Osteoblast (primary cell): ENCODE measurements at places on chromosomes 1 and 21. TPM values are rescaled to one million over a fixed set of nuclear protein-coding genes. Genes with fewer than 3 reads are reported as not detected.

DNA sequence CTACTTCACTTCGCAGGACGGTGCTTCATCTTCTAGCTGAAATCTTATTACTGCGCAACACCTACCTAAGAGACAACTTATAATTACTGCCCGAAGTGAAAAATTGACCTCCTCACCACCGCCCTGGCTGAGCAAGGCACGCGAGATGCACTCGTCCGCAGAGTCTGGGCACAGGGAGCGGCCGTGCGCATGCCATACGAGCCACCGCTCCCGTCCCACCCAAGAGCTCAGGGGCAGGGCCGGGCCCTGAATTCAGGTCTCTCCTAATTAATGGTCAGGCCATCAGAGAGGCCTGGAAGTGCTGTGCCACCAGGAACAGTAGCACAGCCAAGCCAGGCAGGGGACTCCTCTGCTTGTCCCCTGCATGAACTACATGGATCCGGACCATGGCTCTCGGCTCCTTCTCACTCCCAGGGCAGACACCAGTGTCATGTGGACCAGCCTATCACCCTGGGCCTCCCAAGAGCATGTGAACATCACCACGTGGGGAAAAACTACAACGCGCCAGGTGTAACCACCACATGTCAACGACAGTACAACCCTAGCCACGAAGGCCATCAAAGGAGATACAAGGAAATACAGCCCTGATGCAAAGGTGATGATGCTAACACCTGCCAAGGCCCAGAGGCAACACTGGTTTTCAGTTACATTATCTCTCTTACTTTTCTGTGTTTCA lies 11.5 kb downstream of the RIPK4 start:
- H3K27me3 ChIP-seq = no peaks in the 10 kb centered on the region
- H3K27ac ChIP-seq = no peak overlapping the region
- no peak overlapping the region for H3K4me3 ChIP-seq
- H3K4me1 ChIP-seq = peaks cover 11% of the 10 kb centered on the region

DNA sequence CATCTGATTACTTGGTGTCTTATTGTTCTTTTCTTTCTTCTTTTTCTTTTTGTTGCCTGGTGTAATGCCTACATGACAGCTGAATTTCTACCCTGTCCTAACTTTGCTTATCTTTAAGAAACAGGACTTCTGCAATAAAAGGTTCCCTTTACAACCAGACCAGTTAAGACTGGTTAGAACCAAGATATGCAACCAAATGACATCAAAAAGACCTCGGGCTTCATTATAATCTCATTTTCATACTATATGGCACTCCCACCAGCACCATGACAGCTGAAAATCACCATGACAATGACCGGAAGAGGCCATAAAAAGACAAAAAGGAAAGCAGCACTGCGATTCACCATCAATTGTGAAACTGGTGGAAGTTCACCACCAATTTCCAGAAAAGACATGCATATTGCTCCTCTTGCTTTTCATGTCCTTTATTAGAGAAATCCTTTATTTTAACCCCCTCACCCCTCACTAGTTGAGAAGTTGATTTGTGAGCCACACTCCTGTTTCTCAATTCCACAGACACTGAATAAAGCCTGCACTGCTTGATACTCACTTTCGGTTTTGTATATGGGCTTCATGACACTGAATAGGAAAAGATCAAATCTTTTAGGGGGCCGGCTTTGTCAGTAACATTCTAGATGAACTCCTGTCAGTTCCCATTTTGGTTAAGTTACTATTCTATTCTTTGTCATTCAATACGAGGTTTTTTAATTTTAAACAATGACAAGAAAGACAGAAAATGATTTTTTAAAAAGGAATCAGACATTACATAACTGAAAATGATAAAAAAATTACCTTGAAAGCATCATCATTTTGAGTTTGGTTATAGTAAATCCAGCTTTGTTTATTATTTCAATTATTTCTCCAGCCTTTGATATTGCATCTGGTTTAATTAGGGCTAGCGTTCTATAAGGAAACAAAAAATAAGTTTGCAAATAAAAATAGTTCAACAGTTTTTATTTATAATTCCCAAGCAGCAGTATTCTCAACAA lies 58.1 kb downstream of the NME7 start:
- peaks cover 11% of the 10 kb centered on the region for H3K4me1 ChIP-seq
- no peaks in the 10 kb centered on the region for H3K27me3 ChIP-seq
- H3K36me3 ChIP-seq = no peaks in the 10 kb centered on the region
- DNase-seq = no peak
- no peak overlapping the region for H3K27ac ChIP-seq

- peak; percentile 96 for DNase-seq
- H3K4me3 ChIP-seq = peak overlapping the region; percentile 91
- H3K4me1 ChIP-seq = peaks cover 44% of the 10 kb centered on the region
- H3K27ac ChIP-seq = peak overlapping the region; percentile 82
Observed at GRCh38 chr1:198158735-198159589, 2.2 kb downstream of the NEK7 start.

DNA sequence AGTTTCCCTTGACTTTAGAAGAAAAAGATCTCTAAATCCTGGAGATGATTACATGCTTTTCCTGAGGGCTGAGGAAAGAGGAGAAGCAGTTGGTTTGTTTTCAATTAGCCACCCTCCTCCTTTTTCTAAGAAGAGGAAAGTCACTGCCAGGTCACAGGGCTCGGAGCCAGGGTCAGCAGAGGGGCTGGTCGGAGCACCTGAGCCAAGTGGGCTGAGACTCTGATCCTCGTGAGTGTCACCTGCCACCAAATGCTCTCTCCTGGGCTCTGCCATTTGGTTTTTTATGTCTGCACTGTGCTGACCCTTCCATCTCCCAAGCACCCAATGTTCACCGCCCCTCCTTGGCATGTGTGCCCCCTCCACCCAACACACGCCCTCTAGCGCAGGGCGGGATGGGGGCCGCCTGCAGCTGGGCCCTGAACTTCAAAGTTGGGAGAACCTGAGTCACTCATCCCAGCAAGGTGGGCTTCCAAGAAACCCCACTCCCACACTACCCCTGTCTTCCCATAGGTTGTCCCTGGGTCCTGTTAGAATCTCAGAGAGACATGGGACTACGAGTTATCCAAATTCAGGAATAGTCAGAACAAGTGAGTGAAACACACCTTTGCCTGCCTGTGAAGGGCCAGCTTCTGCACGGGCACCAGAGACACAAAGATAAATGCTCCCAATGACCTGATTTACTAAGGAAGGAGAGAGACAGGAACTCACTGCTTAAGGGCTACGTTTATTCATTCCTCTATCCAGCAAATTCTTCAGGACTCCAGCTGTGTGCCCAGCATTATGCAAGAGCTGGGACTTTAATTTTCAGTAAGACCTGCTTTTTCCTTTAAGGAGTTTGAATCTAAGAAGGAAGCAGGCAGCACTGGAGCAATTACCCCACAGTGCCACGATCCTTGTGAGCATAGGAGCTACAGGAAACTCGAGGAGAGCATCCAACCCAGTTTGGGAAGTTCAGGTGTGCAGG lies 127.5 kb downstream of the RHOU start:
- peaks cover 7% of the 10 kb centered on the region for H3K27me3 ChIP-seq
- DNase-seq = no peak
- H3K36me3 ChIP-seq = no peaks in the 10 kb centered on the region
- no peak overlapping the region for H3K4me3 ChIP-seq
- no peak overlapping the region for H3K27ac ChIP-seq
- peaks cover 8% of the 10 kb centered on the region for H3K4me1 ChIP-seq

DNA sequence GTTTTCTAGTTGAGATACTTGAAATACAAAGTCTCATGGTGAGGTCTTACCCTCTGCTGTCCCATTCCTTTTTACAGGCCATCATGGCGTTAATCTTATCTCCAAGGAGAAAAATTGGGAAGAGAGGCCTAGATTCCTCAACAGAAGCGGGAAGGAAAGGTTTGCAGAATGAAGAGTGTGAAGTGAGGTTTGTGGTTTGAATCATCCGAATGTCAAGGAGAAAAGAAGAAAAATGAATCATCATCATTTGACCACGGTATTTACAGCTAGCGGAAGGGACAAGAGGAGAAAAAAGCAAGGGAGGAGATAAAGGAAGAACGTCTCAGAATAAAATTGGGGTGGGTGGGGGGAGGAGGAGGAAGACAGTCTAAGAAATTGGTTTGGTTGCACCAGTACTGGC lies 935 bp upstream of the COG2 start:
- no peaks in the 10 kb centered on the region for H3K36me3 ChIP-seq
- H3K4me3 ChIP-seq = peak overlapping the region; percentile 98
- no peak overlapping the region for H3K27ac ChIP-seq
- peaks cover 15% of the 10 kb centered on the region for H3K27me3 ChIP-seq

The INKA2 gene
- 3.5 and 3.6 TPM in 2 replicates for total RNA-seq

DNA sequence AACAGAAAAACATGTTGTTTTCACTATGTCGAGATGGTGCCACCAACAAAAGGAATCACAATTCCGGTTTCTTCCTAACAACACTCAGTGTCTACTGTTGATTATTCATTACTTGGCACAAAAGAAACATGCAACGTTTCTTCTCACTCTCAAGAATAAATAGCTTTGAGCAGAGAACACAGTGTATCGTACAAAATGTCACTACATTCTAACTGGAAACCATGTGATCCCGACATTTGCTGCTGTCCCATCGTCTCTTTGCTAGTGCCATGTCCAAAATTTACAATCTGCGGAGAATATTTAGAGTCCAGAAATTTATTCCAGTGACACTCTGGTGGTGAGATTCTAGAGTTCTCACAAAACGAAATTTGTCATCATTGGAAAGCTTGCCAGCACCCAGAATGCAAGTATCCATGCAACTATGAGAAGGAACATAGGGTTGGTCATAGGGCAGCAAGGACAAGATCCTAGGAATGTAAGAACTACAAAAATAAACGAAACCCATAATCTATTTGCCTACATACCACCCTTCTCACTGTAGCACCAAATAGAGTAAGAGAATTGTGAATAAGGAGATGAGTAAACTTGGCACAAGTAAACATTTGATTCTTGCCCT lies 505.1 kb downstream of the LTN1 start:
- no peak overlapping the region for H3K4me3 ChIP-seq
- H3K27ac ChIP-seq = peak overlapping the region; percentile 43
- no peak for DNase-seq
- H3K27me3 ChIP-seq = no peaks in the 10 kb centered on the region
- peaks cover 39% of the 10 kb centered on the region for H3K4me1 ChIP-seq

The TMEM39B gene
- total RNA-seq = 4.7 and 5.6 TPM in 2 replicates

DNA sequence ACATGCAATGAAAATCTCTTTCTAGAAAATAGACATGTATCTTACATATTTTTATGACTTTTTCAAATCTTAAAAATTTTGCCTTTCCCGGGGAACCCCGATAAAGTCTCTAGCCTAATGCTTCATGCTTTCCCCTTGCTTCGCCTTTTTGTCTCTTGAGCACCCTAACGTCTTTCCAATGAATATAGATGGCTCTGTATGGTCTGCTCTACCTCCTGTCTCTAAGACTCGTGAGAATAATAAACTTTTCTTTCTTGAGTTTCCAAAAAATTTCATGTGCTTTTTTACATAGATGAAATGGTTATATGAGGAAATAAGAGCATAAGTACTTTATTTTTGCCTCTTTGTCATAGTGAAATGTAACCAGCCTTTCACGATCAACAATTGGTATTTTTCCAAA lies 202.6 kb downstream of the PDE4B start:
- no peaks in the 10 kb centered on the region for H3K27me3 ChIP-seq
- no peaks in the 10 kb centered on the region for H3K36me3 ChIP-seq
- DNase-seq = no peak
- H3K4me3 ChIP-seq = no peak overlapping the region
- no peak overlapping the region for H3K27ac ChIP-seq
- peaks cover 6% of the 10 kb centered on the region for H3K4me1 ChIP-seq

GRCh38 chr21:39397646-39398385 lies 47.8 kb downstream of the LCA5L start:
- H3K4me3 ChIP-seq = no peak overlapping the region
- H3K27ac ChIP-seq = no peak overlapping the region
- no peaks in the 10 kb centered on the region for H3K4me1 ChIP-seq
- H3K36me3 ChIP-seq = peaks cover 27% of the 10 kb centered on the region
- no peak for DNase-seq

The IRF6 gene
- total RNA-seq = under 0.01 and 0.72 TPM in 2 replicates

The CACHD1 gene
- total RNA-seq = 5.1 and 6.8 TPM in 2 replicates

The CFAP126 gene
- not detected in 2 replicates for total RNA-seq

The TRNAU1AP gene
- total RNA-seq = 23.2 and 28.3 TPM in 2 replicates

DNA sequence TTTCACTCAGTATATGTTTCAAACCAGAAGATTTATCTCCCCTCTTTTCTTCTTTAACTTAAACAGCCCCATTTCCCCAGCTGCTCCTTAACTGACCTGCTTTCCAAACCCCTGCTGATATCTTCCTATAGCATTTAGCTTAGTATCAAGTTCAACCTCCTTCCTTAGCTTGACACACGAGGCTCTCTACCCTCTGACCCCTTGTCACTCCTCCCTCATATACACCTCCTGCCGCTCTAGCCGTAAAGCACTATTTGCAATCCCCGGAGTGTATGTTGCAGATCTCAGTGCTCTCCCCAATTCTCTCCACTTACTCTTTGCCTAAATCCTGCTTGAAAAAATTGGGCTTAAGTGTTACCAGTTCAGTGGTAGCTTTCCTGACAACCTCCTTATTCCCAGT lies 13.7 kb upstream of the AKR1A1 start:
- H3K27ac ChIP-seq = no peak overlapping the region
- no peaks in the 10 kb centered on the region for H3K27me3 ChIP-seq
- no peak for DNase-seq
- no peaks in the 10 kb centered on the region for H3K36me3 ChIP-seq
- H3K4me3 ChIP-seq = no peak overlapping the region
- H3K4me1 ChIP-seq = no peaks in the 10 kb centered on the region

DNA sequence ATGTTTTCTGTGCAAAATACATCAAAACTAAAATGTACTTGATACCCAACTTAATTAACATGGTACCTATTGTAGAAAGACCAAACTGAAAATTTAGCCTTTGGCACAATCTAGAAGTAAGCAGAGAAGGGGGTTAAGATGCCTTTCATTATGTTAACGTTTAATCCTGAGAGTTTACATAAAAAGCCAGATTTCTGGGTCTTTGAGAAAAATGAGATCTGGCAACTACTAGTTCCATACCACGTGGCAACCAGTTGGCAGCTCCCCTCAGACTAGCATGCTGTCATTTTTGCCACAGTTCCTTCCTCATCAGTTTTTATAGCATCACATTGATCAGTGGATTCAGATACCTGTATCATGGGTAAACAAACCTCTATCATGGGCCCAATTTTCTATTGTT lies 1.5 kb downstream of the RO60 start:
- H3K27ac ChIP-seq = peak overlapping the region; percentile 96
- peak overlapping the region; percentile 94 for H3K4me3 ChIP-seq
- H3K36me3 ChIP-seq = no peaks in the 10 kb centered on the region
- H3K4me1 ChIP-seq = peaks cover 14% of the 10 kb centered on the region
